Activated CD8-positive, alpha-beta memory T cell treated with anti-CD3 and anti-CD28 coated beads, Interleukin-2, amount 10 ng/mL, durations not matched to agents 7 days and 5 days (primary cell): ENCODE measurements at places on chromosomes 16 and 17.

DNA sequence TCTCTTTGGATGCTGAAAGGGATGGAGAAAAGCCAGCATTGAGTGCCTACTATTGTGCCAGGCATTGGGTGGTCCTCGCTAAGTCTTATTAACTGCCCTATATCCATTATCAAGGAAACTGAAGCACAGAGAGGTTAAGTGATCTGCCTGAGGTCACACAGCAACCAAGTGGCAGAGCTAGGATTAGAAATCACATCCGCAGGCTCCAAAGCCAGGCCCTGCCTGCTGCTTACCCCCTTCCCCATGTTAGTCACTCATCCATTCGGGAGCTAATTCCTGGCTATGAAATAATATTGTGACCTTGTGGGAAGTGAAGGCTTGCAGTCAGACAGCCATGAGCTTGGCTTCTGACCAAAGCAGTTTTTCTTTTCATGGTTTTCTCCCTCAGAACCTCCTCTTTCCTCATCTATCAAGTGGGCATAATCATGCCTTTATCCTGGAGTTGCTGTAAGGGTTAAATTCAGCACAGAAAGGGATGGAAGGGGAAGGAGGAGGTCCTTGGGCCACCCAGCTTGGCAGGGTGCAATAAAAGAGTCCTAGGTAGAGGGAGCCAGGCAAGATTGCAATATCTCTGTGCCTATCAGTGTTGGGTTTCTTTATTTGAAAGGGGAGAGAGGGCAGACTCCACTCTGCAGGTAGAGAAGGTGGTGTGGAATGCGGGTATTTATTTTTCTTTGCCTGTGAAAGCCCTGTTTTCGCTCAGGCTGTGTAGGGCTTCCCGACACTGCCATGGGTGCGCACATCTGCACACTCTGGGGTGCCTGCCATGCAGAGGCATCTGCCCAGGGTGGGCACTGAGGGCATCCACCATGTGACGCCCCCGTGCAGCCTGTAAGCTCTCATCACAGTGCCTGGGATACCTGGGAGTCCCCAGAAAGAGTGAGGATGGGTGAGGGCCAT, 11.3 kb downstream of the RAI1 start:
- DNase-seq: no peak

DNA sequence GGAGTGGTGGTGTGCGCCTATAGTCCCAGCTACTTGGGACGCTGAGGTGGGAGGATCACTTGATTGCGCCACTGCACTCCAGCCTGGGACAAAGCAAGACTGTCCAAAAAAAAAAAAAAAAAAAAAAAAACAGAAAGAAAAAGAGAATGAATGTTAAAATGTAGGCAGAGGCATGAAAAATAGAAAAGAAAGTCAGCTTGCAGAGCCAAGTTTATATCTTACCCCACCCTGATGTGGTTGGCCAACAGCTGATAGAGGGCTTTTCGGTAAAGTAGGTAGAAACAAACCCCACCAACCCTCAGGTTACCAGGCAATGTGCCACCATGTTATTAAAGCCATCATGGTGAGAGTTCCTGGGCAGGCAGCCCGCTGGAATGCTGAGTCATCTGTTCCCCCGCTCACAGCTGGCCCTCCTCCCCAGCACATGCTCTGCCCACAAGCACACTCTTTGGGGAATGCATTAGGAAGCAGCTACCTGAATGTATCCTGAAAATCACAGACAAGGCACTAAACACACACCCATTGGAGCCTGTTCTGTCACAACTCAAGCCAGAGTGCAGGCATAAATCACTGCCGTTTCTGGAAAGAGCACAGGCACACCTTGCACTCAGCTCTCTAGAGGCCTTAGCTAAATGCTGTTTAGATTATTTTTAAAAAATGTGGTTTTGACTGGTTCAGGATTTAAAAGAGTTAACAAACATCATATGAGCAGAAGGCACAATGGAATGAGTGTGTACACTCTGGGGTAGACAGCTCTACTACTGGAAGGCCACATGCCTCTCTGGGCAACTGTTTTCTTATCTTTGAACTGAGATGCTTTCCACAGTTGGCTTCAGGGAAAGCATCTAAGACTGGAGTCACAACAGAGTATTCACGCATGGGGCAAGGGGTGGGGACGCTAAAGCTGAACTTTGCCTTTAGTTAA, 128.5 kb downstream of the PARN start:
- DNase-seq: peak; percentile 45

DNA sequence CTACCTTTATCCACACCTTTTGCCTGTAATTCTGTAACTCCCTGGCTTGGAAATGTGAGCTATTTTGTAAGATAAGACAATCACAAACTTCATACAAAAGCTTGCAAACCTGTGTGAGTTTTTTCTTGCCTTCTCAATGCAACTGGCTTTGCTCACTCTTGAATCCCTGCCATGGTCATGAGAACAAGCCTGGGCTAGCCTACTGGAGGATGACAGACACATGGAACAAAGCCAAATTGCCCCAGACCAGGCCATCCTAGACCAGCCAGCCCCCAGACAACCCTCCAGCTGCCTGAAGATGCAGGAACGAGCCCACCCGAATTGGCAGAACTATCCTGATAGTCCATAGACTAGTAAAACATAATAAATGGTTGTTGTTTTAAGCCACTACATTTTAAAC, 466.6 kb upstream of the ERCC4 start:
- DNase-seq: no peak

- peak; percentile 71 for DNase-seq
These were observed 4.2 kb downstream of the CCDC42 start for GRCh38 chr17:8740486-8740885.

DNA sequence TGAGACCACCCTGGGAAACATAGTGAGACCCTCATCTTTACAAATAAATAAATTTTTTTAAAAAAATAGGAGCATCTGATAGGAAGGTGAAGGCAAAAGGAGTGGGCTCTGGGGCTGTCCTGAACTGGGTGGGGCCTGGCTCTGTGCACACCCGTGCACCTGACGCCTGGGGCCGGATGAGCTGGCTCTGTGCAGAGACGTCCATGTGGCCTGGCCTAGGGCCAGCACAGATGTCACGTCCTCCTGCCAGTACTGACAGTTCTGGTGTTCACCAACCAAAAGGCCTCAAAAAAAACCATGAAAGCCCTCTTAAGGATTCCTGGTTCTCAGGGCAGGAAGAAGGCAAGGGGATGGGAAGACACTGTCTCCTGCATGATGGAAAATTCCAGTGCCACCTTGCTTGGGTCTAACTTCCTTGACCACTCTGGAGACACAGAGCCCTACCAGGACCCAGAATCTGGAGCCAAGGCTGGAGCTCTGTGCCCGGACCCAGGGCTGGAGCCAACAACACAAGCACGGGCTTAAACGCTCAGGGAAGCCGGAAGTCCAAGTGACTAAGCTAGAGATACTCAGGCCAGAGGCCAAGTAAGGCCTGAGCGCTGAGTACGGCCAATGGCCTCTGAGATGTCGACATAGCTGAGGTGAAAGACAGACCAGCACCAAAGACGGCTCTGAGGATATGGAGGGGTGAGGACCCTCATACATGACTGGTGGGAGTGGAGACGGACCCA, 32.9 kb downstream of the COPRS start:
- no peak for DNase-seq

- DNase-seq: peak; percentile 59
These were observed 15.1 kb downstream of the SOCS1 start for GRCh38 chr16:11240636-11241473.

GRCh38 chr16:546909-547770, 13.1 kb upstream of the PRR35 start:
- DNase-seq: peak; percentile 59

- no peak for DNase-seq
These were observed 14.2 kb upstream of the SLC6A2 start for GRCh38 chr16:55641430-55642056.

- DNase-seq: no peak
These were observed 15.9 kb downstream of the TANC2 start for GRCh38 chr17:62981933-62982332.

GRCh38 chr17:51819341-51820219, 338.9 kb downstream of the CA10 start:
- no peak for DNase-seq

DNA sequence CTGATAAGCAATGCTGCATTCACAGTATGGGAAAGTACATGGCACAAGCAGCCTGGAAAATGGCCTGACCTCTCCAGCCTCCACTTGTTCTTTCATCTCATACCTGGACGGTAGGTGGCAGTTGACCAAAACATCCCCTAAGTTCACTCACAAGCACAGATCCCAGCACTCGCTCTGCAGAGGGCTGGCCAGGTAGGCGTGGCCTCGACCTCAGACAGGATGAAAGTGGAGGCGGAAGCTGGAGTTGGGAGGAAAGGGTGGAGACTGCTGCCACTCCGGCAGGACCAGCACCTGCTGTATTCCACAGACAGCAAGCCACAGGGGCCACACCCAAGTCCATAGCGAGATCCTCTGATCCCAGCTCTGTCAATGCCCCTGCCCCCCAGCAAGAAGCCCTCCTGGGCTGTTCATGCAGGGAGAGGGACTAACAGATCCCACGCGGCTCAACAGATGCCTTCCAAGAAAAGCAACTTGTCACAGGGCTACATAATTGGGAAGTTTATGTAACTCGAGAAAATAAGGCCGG, 31.3 kb downstream of the ZCCHC14 start:
- no peak for DNase-seq

DNA sequence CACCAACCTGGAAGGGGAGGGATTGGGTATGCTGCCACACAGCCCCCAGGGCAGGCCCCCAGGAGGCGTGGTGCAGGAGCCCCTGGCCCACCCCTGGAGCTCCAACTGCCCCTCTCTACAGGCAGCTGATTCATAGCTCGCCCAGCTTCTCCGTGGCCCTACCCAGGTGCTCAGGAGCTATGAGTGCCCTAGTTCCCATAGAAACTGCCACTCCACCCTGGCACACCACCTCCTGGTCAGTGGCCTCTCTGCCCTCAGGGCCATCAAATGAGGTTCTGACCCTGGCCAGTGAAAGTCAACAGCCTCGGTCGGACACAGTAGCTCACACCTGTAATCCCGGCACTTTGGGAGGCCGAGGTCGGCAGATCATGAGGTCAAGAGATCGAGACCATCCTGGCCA, 18.0 kb downstream of the CNGB1 start:
- no peak for DNase-seq

DNA sequence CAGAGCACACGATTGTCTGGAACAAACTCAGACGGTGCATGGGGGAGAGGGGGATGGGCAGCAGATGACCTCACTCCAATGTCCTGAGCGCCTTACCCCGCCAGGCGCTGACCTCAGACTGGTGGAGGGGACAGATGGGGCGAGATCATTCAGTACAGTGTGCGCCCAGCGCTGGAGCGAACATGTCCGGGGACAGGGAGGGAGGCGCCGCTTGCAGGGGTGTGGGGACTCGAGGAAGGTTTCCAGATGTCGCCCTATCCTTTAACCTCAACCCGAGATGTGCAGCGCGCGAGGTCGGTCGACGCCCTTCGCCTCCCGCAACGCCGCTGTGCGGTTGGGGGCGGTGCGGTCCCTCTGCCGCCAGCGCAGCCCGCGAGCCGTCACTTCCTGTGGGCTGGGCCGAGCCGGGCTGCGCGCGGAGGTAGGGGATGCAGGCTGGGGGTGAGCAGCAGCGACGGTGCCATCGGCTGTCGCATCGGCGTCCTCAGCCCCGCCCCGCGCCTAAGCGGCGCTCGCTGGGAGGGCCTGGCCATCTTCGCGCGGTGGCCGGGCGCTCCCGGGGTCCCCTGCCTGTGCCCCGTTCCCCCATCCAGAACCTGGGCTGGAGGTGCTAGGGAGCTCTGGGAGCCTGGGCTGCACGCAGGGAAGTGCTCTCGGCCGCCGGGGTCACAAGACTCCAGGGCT, 5.3 kb upstream of the CDR2L start:
- peak; percentile 81 for DNase-seq

DNA sequence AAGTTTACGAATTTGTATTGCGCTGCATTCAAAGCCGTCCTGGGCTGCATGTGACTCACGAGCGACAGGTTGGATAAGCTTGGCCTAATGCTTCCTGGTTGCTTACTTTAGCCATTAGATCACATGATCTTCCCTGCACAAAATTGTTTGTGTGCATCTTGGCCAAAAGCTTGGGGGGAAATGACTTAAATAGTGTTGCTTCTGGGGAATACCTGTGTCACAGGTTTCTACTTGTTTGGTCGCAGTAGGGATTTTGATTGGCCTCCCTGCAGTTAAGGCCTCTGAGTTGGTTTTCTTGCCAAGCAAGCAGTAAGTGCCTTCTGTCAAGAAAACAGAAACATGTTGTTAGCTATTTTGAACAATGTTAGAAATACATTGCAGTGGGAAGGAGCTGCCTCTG, 39.6 kb upstream of the DUSP14 start:
- no peak for DNase-seq

GRCh38 chr16:19846436-19846835, 38.2 kb downstream of the GPRC5B start:
- no peak for DNase-seq

DNA sequence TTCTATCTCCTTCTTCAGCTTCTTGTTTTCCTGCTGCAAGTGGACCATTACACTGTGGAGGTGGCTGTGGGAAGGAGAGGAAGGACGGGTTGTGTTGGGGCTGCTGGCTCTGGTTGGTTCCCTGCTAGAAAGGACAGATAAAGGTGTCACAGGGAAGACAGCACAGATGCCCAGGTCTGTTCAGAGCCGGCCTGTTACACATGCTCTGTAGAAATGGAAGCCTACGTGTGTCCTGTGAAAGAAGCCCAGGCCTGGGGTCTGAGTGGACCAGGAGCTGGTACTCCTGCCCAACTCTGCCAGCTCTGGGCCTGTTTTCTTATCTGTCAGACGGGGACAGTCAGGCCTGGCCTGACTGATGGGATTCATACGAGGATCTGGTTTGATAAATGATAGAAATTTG, 26.4 kb downstream of the DHX38 start:
- no peak for DNase-seq

DNA sequence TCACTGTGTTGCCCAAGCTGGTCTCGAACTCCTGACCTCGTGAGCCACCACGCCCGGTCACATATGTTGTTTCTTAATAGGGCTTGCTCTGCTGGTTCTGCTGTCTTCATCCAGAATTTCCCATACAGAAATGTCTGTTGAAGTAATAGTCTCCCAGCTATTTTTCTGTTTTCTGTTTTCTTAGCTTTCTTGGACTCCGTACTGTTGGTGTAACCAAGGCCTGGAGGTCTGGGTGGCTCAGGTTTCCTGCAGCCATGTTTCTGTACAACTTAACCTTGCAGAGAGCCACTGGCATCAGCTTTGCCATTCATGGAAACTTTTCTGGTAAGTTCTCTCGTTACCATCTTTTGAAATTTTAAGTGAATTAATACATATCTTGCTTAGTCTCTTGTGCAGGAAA, 2.8 kb downstream of the SF3B3 start:
- DNase-seq: no peak

GRCh38 chr17:40993839-40994238, at the start of gene KRTAP3-3:
Gene KRTAP3-3 (minus strand): TSS chr17:40994164. CDS start chr17:40994097, 67 bp downstream.
- DNase-seq: no peak

DNA sequence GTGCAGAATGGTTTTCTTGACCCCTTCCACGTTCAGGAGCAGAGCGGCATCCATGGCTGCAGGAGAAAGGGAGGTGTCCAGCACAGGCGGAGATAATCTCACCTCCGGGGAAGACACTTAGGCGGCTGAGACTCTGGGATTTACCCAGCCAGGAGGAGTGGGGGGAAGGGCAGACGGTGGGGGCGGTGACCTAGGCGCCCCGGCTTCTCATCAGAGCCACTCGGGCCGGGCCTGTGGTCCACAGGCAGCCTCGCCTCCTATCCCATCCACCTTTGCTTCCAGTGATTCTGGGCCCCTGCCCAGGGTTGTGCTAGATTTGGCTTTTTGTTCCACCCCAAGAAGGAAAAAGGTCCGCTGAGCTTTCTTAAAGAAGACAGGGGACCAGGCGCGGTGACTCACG, at the start of gene AIPL1:
AIPL1 (minus strand) TSS at position 71 of the 400 bp plus-strand sequence; CDS start at position 54, 17 bp downstream.
- no peak for DNase-seq

GRCh38 chr16:87263418-87264052, 53.7 kb downstream of the C16orf95 start:
- DNase-seq: peak; percentile 37

- DNase-seq: no peak
These were observed 123.2 kb downstream of the PITPNC1 start for GRCh38 chr17:67500261-67500660.

- DNase-seq: no peak
These were observed 11.1 kb downstream of the NACA2 start for GRCh38 chr17:61579961-61580360.
